ENCODE measurements at places on chromosomes 13 and 19.
A peak's percentile ranks its signal among the peaks of the same experiment; 100 is the strongest.

DNA sequence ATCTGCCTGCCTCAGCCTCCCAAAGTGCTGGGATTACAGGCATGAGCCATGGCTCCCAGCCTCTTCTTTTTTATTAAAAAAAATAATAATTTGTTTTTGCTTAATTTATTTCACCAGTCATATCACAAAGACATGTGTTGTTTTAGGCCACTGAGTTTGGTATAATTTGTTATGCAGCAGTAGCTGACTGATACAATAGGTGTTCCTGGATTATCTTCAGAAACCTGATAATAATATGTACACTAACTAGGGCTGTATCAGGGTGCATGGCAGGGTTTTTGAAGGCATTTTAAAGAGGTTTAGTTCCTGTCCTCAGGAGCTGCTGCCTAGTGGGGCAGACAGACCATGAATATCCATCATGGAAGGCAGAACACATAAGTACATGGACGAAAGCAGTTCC lies 9.5 kb upstream of the CSNK1G2 start:
- no peak for DNase-seq

GRCh38 chr13:113557013-113557412 lies 27.5 kb upstream of the TFDP1 start:
- no peak for DNase-seq

DNA sequence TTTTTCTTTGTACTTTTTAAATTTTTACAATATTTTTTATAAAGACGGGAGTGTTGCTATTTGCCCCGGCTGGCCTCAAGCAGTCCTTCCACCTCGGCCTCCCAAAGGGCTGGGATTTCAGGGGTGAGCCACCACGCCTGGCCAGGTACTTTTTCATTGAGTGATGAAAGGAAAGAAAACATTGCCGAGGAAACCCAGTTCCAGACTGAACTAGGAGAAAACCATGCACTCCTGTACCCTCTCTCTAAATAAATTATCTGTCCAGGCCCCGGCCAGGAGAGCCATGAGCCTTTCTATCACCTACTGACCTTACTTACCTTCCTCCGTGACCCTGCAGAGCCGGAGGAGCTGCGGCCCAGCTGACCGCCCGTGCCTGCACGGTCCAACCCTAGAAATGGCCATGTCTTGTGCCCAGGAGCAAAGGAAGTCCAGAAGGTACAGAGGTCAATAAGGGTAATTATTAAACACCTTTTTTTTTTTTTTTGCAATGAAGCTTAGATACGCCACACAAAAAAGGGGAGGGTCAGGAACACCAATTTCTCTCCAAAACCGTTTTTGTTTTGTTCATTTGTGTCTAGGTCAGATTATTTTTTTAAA lies at the start of gene SLC7A9:
Gene SLC7A9 (minus strand): TSS at position 399 of the 597 bp plus-strand sequence. CDS start 1,233 bp downstream, outside the sequence.
- no peak for DNase-seq

- DNase-seq: no peak
Observed at GRCh38 chr13:77528414-77528813, 7.1 kb upstream of the SCEL start.

GRCh38 chr13:98478189-98479129 lies 98.4 kb downstream of the STK24 start:
- DNase-seq: peak; percentile 25

DNA sequence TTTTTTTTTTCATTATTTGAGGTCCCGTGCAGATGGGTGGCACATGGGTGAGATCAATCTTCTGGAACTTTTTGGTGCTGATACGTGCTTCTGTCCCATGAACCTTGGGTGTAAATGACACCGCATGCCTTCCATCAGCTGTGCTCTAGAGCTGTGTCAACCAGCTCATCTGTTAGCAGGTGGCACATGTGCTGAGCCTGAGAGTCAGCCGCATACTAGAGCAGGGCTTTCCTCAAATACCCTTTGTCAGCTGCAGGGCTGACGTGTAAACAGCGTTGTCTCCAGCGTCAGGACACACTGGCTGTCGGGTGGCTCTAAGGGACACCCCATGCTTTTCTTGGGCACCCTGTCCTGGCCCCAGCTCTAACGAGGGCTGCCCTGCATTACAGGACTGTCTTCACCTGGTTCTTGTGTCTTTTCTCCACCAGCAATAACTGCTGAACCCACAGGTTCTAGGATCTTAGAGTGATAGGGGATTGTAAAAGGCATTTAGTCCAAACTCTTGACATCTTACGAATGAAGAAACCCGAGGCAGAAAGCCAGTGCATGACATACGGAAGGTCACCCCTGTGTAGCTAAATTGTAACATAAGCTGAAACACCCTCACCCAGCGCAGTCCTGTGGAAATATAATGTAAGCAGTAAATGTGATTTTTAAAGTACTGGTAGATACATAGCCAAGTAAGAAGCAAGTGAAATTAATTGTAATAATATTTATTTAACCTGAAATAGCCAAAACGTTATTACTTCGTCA lies 119.5 kb downstream of the LRCH1 start:
- DNase-seq: no peak

DNA sequence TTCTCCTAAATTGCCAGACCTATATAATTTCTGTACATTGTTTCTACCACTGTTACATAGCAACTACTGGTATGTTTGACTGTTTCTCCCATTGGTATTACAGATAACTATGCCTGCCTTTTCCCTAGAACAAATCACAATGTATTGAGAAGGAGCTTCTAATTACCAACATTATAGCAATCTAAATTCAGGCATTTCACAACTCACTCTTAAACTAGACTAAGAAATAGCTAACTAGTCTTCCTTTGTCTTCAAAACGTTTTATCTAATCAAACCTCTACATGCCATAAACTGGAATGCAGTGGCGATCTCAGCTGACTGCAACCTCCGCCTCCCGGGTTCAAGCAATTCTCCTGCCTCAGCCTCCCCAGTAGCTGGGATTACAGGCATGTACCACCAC lies 18.2 kb downstream of the RBM26 start:
- no peak for DNase-seq

DNA sequence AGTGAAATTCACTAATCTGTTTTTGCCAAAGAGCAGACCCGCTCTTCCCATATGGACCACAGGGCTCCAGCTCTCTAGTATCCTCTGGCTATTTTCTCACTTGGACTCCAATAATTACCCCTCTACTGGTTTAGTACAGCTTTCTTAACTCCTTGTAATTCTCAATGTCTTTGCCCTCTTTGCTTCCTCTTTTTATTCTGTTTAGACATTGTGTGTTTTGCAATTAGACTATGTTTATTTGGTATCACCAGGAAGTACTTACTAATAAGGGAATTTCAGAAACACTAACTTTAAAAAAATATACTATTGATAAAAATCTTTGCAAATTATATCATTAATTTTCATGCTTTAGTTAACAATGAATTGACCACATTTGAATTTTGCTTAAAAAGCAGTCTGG lies 111.6 kb upstream of the OBI1 start:
- no peak for DNase-seq

DNA sequence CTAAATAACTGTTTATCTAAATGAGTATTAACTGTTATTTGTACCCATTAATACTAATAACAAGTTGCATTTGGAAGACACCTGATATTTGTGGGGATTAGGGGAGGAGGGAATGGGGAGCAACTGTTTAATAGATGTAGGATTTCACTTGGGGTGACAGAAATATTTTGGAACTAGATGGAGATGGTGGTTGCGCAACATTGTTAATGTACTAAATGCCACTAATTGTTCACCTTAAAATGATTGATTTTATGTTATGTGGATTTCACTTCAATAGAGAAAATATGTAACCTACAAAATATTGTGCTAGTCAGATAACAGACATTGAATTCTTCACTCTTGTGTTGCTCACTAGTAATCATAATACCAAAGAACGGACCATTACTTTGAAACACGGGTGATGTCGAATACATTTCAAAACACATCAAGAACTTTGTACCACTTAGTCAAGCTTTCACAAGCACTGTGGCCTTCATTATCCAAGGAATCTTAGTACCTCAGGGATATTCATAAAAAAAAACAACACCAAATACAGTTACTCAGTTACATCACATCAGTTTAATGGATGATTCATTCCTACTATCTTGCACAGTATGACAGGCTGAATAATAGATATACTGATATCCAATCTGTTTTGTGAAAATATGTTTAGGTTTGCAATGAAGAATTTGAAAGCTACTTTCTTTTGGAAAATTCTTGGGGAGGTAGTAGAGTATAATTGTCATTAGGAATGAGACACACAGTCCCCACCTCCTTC lies 721.8 kb downstream of the PCDH9 start:
- DNase-seq: no peak

DNA sequence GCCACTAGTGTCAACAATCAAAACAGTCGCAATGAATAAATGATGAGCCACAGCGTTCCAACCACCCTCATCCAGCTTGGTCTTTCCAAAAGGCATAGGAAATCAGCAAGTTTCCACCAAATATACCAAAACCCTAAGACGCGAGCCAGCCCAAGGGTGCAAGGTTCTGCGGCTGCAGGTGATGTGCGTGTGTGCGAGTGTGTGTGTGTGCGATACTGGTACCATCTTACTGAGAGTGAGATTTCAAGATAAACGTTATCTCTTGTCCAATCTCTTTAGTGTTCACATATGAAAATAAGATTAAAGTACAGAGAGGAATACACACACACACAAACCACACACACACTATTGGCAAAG lies 895 bp upstream of the TRPC4 start:
- DNase-seq: no peak

GRCh38 chr13:114339857-114340534 lies 25.7 kb downstream of the CHAMP1 start:
- no peak for DNase-seq

DNA sequence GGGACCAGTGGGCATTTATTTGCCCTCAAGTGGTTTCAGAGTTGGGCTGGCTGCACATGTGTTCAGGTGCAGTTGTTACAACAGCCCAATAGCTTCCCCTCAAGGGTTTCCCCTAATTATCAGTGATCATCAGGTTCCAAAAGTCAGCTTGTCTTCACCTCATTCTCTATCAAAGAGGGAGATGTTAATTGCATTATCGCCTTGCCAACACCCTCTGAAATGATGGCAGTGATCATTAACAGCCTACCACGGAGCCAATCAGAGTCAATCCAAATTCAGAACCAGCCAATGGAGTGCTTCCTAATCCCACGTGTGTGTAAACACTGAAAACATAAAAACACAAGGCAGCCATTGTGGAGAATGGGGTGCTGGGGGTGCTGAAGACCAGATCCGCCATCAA lies 248.4 kb upstream of the ZNF507 start:
- DNase-seq: no peak
